ENCODE measurements at places on chromosomes 3 and 15.

GRCh38 chr3:58574106-58574505, 3.1 kb downstream of the FAM107A start:
- no peak for DNase-seq

DNA sequence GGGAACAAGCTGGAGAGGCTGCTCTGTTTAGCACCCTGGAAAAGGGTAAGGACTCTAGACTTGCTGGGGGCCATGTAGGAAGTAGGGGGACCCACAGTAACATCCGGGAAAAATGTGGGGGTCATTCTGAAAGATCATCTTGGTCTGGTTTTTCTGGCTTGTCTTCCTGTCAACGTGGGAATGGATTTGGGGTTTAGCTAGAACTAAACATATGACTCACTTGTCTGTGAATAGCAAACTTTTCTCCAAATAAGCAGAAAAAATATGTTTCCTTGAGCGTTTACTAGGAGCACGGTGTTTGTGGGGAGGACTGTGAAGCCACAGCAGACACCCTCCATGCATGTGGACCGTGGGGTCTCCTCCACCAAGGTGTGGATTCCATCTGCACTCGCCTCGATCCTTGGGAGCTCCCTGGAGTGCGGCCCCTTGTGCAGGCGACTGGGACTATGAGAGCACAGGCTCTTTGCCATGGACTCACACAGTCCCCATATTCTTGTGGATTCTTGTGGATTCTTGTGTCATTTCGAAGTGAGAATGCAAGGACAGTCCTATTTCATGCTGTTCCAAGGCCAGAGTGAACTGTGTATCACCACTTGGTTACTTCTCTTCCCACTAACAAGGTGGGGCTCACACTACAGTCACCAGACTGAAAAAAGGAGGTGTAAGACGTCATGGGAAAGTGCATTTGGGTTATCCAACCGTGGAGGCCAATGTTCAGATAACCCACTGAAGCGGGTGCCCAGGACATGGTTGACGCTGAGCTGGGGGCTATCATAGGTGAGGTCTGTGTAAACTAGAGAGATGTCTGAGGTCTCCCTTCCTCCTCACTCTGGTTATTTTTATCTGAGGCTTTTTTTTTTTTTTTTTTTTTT, 25.5 kb downstream of the PGPEP1L start:
- DNase-seq = no peak

DNA sequence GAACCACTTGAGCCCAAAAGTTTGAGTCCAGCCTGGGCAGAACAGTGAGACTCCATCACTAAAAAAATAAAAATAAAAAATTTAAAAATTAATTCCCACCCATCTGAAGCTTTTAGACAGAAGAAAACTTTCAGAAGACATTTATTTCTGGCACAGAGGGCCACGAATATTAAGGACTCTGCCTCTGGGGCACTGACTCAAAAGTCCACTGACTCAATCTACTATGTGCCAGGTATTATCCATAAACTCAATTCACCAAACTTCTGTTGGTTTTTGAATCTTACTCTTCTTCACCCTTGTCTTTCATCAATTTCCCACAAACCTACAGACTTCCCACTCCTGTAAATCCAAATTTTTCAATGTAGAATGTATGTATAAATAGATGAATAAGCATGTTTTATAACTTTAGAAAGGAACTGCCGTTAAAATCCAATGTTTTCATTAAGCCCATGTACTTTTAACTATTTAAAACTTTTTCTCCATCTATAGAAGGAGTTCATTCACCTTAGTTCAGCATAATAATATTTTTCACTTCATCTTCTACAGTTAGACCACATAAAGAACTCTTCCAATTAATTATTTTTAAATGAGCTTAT, 19.9 kb downstream of the ATP13A3 start:
- no peak for DNase-seq

DNA sequence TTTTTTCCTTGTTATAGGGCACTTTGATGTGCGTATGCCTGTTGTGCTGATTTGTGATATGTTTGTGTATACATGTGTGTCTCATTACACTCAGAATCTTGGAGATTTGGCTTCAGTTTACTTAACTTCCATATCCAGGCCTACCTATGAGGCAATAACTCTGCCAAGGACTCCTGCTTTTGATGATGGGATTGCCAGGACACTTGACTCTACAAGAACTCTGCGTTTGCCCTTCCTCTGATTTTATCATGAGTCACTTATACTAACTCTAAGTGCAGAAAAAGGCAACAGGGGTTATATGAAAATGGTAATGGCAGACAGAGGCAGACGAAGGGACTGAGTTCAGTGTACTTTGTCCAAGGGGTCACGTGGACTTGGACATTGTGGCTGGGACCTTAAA, 33.6 kb downstream of the MCTP2 start:
- DNase-seq = no peak

DNA sequence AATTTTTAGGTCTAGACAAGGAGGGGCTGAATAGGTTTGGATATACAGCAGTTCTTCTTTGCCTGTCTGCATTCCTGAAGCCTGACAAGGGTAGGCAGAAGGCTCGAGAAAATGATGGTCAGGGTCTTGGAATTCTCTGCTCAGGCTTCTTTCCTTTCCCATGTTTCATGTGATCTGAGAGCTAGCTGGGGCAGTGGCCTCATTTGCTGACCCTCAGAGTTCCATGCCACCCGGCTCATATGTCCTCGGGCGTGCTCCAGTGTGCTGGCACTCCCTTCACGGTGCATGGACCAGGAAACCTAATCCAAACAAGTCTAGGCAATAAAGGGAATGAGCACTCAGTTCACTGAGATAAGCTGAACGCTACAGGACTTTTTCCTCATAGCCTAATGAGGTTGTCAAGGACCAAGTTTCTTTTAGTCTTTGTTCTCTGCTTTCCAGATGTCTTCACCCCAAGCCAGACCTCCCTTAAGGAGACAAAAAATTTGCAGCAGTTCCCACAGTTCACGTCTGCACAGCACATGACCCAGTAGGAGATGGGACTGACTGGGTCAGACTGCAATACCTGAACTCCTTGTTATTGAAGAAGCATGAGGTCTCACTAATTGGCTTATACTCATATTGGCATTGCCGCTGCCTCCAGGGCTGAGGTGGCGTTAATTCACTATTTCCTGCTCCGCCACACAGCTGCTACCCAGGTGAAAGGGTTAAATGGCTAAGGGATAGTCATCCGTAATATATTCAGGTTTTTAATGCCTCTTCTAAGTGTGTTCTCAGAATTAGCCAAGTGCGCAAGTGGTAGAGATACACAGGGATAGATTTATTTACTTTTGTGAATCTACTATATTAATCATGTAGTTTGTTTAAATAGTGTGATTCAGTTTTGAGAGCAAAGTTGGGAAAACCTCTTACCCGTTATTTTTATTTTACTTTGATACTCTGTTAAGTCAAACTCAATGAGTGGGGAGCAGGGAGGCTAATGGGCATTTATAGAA, 15.3 kb upstream of the RTP4 start:
- no peak for DNase-seq

- no peak for DNase-seq
These were observed 238.7 kb upstream of the GRM7 start for GRCh38 chr3:6622260-6622659.

DNA sequence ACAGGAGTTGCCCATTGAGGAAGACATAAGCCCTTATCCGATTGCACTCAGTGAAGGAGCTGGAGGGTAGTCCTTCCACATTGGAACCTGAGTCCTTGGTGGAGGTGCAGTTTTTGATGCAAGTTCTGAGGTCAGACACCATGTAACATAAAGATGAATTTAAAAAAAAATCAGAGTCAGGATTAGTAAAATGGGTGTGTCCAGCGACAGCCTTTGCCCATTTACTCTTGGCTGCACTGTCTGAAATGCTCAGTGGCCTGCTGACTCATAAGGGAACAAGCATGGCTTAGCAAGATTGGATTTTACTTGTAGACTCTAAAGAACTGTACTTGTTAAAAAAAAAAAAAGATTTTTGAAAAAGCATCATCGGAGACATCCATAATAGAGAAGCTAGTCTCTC, 241.1 kb upstream of the TOPAZ1 start:
- no peak for DNase-seq

DNA sequence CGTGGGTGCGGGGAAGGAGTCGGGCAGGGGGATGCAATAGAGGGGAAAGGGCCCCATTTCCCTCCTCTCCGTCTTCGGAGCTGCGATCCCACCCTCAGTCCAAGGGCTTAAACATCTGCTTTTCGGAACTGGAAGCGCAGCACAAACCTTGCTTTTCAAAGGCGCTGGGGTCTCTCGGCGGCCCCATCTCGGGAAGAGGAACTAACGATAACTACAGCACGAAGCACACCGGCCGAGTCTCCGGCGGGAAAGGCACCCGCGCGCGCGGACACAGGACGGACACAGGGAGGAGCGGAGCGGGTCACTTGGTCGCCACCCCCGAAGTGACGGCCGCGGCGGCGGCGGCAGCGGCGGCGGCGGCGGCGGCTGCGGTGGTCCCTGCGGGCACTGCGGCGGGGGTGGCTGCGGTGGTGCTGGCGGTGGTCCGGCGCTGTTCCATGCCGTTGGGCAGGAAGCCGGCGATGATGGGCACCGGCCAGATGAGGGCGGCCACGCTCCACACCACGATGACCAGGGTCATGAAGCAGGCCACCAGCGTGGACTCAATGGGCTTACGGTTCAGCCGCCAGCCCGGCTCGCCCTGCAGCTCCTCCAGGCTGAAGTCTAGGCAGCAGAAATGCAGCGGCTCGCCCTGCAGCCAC, 1.1 kb downstream of the TMEM158 start:
- peak; percentile 42 for DNase-seq

DNA sequence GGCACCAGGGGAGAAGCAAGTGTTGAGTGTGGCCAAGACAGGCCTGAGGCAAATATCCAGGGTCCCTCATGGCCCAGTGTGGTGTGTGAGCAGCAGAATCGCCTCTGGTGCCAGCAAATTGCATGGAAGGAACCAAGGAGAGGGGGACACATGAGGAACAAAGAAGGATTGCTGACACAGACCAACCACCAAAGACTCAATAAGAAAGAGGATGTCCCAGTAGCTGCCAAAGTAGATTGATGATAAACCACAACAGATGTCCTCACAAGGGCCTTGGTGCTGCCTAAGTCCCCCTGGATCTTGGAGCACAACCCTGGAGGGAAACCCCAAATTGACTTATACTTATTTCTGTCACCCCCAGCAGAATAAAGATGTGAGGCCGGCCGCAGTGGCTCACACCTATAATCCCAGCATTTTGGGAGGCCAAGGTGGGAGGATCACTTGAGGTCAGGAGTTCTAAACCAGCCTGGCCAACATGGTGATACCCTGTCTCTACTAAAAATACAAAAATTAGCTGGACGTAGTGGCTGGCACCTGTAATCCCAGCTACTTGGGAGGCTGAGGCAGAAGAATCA, 10.6 kb downstream of the SRGAP3 start:
- no peak for DNase-seq

- no peak for DNase-seq
These were observed 109.1 kb upstream of the LRIG1 start for GRCh38 chr3:66609660-66610561.

GRCh38 chr15:55916666-55917409, 76.6 kb downstream of the NEDD4 start:
- DNase-seq = no peak

DNA sequence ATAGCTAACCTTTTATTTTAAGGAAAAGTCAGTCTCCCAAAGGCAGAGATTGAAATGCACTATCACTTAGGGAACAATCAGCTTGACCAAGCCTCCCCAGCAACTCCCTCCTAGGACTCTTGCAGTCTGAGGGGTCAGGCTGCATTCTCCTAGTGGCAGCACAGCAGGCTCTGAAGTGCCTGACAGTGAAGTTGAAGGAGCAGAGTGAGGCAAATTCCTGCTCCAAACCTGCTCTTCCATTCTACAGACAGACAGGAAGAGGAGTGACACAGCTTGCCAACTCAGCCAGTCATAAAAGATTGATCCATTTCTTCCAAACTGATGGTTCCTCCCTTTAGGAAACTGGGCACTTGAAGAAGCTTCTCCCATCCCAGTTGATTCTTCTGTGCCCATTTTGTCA, 43.9 kb upstream of the SMAD3 start:
- no peak for DNase-seq

DNA sequence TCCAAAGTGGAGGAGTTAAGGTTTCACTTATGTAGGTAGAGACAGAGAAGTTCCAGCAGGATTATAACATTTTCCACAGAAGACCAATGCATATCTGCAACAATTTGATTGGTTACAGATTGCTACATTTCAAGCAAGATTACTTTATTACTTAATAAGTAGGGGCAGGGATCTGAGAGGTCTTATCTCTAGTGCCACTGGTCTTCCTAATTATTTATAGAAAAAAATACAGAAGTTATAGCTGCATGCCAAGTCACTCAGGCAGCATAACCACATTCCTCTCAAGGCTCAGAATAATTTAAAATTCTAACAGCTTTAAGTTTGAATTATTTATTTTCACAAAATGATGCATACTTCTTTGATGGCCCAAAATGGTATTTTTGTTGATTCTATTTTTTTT, 30.5 kb downstream of the RAD54L2 start:
- DNase-seq = no peak

DNA sequence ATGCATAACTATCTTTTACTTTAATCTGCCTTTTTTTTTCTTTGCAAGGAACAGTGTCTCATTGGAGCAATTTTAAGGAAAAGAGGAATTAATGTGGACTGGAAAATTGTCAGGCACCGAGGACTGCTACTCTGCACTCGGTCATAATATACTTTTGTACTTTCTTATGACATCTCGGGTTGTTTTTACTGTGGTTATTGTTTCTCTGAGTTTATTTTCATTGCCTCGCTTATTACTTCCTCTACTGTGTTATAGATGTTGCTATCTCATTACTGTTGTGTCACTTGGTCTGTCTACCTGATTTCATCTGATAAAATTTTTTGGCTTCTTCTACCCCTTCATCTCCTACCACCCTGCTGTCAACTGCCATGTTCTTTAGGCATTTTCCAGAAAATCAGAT, 213.5 kb upstream of the POU1F1 start:
- no peak for DNase-seq

GRCh38 chr3:33826688-33827087, 28.3 kb downstream of the PDCD6IP start:
- no peak for DNase-seq

GRCh38 chr3:159987291-159987711, 1.3 kb upstream of the IL12A start:
- DNase-seq = no peak

DNA sequence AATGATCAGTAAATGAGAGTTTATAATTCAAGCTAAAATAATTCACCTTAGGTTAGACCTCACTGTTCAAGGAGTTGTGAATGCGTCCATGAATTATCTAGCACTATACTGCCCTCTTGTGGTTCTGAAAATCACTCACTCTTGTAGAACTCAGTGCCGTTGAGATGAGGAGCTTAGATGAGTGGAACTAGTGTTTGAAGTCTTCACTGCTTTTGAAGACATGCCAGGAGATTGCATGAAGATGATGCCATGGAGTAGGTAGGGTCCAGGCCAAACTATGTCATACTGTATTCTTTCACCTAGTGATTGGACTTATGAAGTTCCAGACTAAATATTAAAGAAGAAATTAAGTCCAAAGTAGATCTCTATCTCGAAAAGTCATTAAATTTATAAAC, 28.8 kb downstream of the LYSMD4 start:
- peak; percentile 82 for DNase-seq

DNA sequence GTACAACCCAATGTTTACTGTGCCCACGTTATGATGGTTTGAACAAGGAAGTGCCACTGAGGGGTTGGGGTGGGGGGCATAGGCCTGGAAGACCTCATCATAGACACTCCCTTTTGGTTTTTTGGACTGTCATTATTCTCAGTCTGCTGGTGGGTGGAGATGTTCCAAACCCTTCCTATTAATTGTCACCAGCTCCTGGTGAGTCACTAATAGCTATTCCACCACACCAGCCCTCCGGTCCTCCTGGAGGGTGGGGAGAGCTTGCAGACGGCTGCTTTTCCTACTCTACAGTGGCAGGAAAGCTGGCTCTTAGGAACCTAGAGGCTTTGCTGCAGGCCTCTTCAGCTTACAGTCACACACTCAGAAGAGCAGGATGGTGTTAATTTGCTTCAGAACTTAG, 9.0 kb upstream of the COPG1 start:
- no peak for DNase-seq

All from CD4-positive, alpha-beta T cell treated with Interferon alpha-2 for 1 hour (primary cell).